ENCODE measurements at places on chromosomes 4 and X.

DNA sequence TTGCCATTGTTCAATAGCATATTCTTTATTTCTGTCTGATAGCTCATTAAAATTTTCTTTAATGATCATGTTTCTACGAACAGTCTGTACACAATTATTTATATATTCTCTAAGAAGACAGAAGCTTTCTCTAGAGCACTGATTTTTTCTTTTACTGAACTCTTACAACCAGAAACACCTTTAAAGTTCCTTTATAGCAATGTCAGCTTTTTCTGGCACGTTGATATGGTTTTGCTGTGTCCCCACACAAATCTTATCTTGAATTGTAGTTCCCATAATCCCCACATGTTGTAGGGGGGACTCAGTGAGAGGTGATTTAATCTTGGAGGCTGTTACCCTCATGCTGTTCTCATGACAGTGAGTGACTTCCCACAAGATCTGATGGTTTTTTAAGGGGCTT, 299.4 kb downstream of the PPARGC1A start:
- no peaks in the 10 kb centered on the region for H3K36me3 ChIP-seq
- no peaks in the 10 kb centered on the region for H3K27me3 ChIP-seq
- H3K4me3 ChIP-seq: no peak overlapping the region
- DNase-seq: no peak
- H3K4me1 ChIP-seq: no peaks in the 10 kb centered on the region

DNA sequence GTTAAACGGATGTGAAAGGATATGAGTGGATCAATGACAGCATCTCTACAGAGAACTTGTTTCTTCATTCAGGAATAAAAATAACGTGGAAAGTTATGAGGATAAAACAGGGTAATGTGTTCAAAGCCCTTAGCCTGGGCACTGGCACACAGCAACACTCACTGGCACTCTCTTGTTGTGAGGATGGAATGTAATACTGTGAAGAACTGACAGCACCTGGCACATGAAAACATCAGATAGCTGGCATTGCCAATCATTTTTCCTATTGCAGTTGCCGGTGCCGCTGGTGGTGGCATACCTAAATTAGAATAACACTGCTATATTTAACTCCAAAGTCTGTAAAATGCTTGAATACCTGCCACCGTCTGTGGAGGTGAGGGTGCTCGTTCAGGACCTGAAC, 1061.2 kb downstream of the DMD start:
- no peaks in the 10 kb centered on the region for H3K27me3 ChIP-seq
- no peak for DNase-seq
- no peaks in the 10 kb centered on the region for H3K4me1 ChIP-seq
- no peak overlapping the region for H3K4me3 ChIP-seq

- H3K4me1 ChIP-seq: peaks cover 16% of the 10 kb centered on the region
- DNase-seq: peak; percentile 65
- peaks cover 2% of the 10 kb centered on the region for H3K27me3 ChIP-seq
- H3K27ac ChIP-seq: peak overlapping the region; percentile 98
- H3K4me3 ChIP-seq: peak overlapping the region; percentile 92
These were observed 10.2 kb upstream of the DLG3 start for GRCh38 chrX:70434352-70434866.

GRCh38 chr4:126742048-126742447, 890.7 kb upstream of the INTU start:
- H3K27me3 ChIP-seq: no peaks in the 10 kb centered on the region
- H3K27ac ChIP-seq: no peak overlapping the region
- H3K36me3 ChIP-seq: no peaks in the 10 kb centered on the region
- no peak for DNase-seq
- H3K4me1 ChIP-seq: no peaks in the 10 kb centered on the region

DNA sequence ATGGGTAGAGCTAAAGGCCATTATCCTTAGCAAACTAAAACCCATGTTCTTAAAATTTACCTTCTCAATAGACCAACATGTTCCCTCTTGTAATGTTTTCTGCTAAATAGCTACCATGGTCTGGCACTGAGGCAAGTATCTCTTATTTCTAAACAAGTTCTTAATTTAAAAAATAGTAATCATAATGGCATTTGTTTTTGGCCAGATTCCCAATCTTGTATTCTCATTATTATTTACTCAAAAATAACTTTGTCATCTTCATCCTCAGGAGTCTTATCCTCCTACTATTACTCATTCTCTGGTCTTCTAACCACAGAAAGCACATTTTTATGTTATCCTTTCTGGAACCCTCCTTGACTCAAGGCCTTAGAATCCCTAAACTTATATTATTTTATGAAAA, 931.2 kb downstream of the CCSER1 start:
- no peak overlapping the region for H3K27ac ChIP-seq
- H3K36me3 ChIP-seq: peaks cover 1% of the 10 kb centered on the region
- DNase-seq: no peak
- H3K4me1 ChIP-seq: peaks cover 12% of the 10 kb centered on the region

- no peaks in the 10 kb centered on the region for H3K27me3 ChIP-seq
- no peaks in the 10 kb centered on the region for H3K36me3 ChIP-seq
- H3K27ac ChIP-seq: no peak overlapping the region
- H3K4me1 ChIP-seq: peaks cover 22% of the 10 kb centered on the region
- no peak overlapping the region for H3K4me3 ChIP-seq
These were observed 67.0 kb downstream of the NHS start for GRCh38 chrX:17441965-17442364.

GRCh38 chr4:183353557-183353956, 31.3 kb upstream of the CLDN24 start:
- H3K36me3 ChIP-seq: peaks cover 1% of the 10 kb centered on the region
- H3K4me3 ChIP-seq: no peak overlapping the region
- H3K4me1 ChIP-seq: peaks cover 17% of the 10 kb centered on the region
- H3K27ac ChIP-seq: no peak overlapping the region
- DNase-seq: no peak

DNA sequence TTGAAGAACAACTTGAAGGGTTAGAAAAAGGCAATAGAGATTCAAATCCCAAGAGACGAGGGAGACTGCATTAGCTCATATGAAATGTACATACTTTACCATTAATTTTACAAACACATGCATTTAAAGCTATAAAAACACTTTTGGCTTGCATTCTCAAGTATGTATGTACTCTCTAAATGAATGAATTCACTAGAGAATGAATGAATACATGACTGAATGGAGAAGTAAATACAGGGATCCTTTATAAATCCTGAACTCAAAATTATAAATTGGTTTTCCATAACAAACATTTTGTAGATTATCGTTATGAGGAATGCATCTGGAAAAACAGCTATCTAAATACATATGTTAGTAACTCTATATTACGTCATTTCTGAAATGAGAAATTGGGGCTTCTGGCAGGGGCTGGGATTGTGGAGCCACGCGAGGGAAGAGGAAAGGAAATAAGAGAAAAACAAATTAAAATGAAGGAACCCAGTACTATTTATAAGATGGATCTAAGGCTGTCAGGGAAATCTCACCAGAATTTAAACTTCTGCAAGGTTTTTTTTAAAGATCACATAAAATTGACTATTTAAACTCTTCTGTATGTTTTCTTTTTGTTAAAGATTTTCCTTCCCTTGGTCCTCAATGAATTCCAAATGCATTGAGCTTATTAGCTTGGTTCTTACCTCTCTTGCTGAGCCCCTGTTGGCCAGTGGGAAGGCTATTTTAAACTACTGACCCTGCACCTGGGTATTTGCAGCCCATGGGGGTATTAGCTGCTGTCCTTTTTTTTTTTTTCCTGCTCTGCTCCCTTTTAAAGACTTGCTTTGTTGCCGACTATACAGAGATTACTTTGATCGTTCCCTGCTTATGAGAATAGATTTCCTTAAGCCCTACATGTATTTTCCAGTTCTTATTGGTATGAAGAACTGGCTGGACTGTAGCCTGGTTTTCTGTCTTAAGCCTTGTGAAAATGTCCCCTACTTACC, 207.8 kb downstream of the ADGRL3 start:
- H3K36me3 ChIP-seq: no peaks in the 10 kb centered on the region
- no peaks in the 10 kb centered on the region for H3K27me3 ChIP-seq
- no peaks in the 10 kb centered on the region for H3K4me1 ChIP-seq
- no peak overlapping the region for H3K27ac ChIP-seq

GRCh38 chrX:121322159-121322558, 274.7 kb downstream of the GLUD2 start:
- H3K36me3 ChIP-seq: no peaks in the 10 kb centered on the region
- H3K4me1 ChIP-seq: peaks cover 2% of the 10 kb centered on the region
- no peaks in the 10 kb centered on the region for H3K27me3 ChIP-seq
- no peak overlapping the region for H3K27ac ChIP-seq
- no peak for DNase-seq
- H3K4me3 ChIP-seq: no peak overlapping the region

GRCh38 chr4:24856586-24856985, 56.3 kb downstream of the CCDC149 start:
- H3K4me3 ChIP-seq: no peak overlapping the region
- H3K36me3 ChIP-seq: peaks cover 17% of the 10 kb centered on the region
- H3K27me3 ChIP-seq: no peaks in the 10 kb centered on the region
- DNase-seq: no peak
- peaks cover 6% of the 10 kb centered on the region for H3K4me1 ChIP-seq
- H3K27ac ChIP-seq: no peak overlapping the region

GRCh38 chr4:114226968-114227760, 247.7 kb upstream of the ARSJ start:
- no peak overlapping the region for H3K4me3 ChIP-seq
- DNase-seq: no peak
- H3K27ac ChIP-seq: no peak overlapping the region
- H3K36me3 ChIP-seq: no peaks in the 10 kb centered on the region
- H3K4me1 ChIP-seq: no peaks in the 10 kb centered on the region

DNA sequence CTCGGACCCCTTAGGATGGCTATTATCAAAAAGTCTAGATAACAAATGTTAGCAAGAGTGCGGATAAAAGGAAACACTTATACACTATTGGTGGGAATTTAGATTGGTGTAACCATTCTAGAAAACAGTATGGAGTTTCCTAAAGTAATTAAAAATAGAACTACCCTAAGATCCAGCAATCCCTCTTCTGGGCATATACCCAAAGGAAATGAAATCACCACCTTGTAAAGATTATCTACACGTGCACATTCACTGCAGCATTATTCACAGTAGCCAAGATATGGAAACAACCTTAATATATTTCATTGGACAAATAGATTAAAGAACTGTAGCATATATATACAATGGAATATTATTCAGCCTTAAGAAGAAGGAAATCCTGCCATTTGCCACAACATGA, 462.4 kb downstream of the IQCM start:
- no peak overlapping the region for H3K4me3 ChIP-seq
- no peak for DNase-seq
- no peak overlapping the region for H3K27ac ChIP-seq
- H3K36me3 ChIP-seq: no peaks in the 10 kb centered on the region
- no peaks in the 10 kb centered on the region for H3K27me3 ChIP-seq

DNA sequence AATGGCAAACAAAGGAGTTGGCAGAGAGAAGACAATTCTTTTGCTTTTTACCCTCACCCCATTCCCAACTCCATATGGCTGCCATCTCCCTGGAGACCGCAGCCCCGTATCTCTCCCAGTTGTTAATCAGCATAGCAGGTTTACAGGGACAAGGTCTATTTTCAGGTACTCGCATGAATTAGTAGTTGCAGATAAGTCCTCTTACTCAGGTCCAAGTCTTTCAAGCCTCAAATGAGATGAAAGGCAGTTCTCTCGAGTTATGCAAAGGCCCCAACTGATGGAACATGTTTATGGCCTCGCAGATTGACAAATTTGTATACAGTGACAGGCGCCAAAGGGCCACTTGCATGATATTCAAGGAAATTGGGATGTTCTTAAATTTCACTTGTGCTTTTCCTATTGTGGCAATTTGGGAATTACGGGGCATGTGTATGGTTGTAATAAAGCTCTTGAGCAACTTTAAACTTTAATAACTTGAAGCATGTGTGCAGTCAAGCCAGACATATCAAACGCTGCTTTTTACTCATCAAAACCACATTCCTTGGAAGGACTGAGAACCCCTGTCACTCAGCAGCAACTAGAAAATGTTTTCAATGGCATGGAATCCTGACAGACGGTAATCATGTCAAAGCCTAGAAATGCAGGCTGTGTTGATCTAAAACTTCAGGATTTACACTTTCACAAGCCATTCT, 45.1 kb downstream of the KDR start:
- no peak overlapping the region for H3K4me3 ChIP-seq
- no peaks in the 10 kb centered on the region for H3K36me3 ChIP-seq
- DNase-seq: no peak
- no peak overlapping the region for H3K27ac ChIP-seq
- H3K27me3 ChIP-seq: peaks cover 23% of the 10 kb centered on the region
- H3K4me1 ChIP-seq: peaks cover 5% of the 10 kb centered on the region

GRCh38 chr4:18930487-18930886, 908.9 kb upstream of the LCORL start:
- no peak overlapping the region for H3K4me3 ChIP-seq
- DNase-seq: no peak
- H3K4me1 ChIP-seq: peaks cover 16% of the 10 kb centered on the region
- no peaks in the 10 kb centered on the region for H3K27me3 ChIP-seq
- H3K27ac ChIP-seq: no peak overlapping the region

- DNase-seq: no peak
- no peak overlapping the region for H3K4me3 ChIP-seq
- peaks cover 39% of the 10 kb centered on the region for H3K4me1 ChIP-seq
- H3K27ac ChIP-seq: no peak overlapping the region
These were observed 5.1 kb downstream of the HS6ST2 start for GRCh38 chrX:132953354-132953753.

GRCh38 chr4:147801820-147802219, 69.9 kb downstream of the ARHGAP10 start:
- peaks cover 13% of the 10 kb centered on the region for H3K4me1 ChIP-seq
- no peak for DNase-seq
- H3K36me3 ChIP-seq: no peaks in the 10 kb centered on the region
- no peak overlapping the region for H3K4me3 ChIP-seq
- no peaks in the 10 kb centered on the region for H3K27me3 ChIP-seq

DNA sequence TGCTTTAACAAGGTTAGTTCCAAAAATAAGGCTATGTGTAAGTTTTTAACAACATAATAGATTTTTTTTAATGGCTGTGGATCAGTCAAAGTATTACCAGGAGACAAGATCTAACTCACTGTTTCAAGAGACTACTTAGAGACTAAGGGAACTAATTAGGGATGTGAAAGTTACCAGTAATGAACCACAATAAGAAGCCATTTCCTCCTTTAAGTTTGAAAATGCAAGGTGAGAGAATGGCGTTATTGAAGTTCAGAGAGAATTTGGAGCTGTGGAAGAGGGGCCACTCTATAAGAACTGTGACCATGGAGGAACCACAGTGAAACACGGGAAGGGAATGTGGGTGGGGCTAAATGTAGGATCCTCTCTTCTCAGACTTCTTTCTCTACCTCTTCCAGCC, 624.2 kb downstream of the GLUD2 start:
- H3K4me1 ChIP-seq: no peaks in the 10 kb centered on the region
- no peaks in the 10 kb centered on the region for H3K36me3 ChIP-seq
- no peaks in the 10 kb centered on the region for H3K27me3 ChIP-seq

DNA sequence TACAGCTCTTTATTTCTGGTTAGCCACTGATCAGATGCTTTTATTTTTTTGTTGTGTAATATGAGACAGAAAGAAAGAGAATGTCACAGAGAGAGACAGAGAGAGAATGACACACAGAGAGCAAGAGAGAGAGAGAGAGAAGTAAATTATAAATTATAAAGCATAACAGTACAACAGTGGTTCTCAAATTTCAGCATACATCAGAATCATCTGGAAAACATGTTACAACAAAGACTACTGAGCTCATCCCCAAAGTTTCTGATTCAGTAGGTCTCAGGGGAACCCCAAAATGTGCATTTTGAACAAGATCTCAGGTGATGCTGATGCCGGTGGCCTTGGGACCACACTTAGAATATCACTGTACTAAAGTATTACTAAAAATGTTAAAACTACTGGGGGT, 245.8 kb upstream of the DIAPH2 start:
- DNase-seq: no peak
- H3K27me3 ChIP-seq: no peaks in the 10 kb centered on the region
- peaks cover 13% of the 10 kb centered on the region for H3K4me1 ChIP-seq
- no peak overlapping the region for H3K4me3 ChIP-seq

GRCh38 chr4:45423896-45424295, 697.5 kb upstream of the GNPDA2 start:
- no peak overlapping the region for H3K27ac ChIP-seq
- H3K4me1 ChIP-seq: no peaks in the 10 kb centered on the region
- peaks cover 1% of the 10 kb centered on the region for H3K36me3 ChIP-seq
